ENCODE measurements at places on chromosomes 11 and 22.

- peak; percentile 95 for DNase-seq
Observed at GRCh38 chr11:63916837-63917691, at the start of gene RCOR2. Gene RCOR2 (minus strand): TSS chr11:63917164. CDS start chr11:63916456, 708 bp downstream.

DNA sequence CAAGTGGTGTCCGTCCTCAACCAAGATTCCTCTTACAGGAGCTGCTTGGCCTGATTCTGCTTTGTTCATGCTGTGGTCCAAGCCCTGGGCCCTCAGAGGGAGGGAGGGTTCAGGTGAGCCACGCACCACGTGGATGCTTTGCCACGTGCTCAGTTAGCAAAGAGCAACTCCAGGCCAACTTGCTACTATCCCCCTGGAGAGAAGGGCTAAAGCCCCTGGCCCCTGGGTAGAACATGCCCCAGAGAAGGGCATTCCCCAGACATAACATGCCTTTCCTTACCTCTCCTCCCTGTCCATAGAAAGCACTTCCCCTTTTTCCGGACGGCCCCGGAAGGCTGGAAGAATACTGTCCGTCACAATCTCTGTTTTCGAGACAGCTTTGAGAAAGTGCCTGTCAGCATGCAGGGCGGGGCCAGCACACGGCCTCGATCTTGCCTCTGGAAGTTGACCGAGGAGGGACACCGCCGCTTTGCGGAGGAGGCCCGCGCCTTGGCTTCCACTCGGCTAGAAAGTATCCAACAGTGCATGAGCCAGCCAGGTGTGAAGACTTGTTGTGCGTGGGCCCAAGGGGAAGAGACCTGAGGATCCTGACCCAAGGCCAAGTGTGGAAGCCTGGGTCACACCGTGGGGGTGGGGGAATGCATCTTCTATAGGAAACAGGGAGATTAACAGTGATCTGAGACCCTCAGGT, 8.8 kb downstream of the FOXR1 start:
- DNase-seq = no peak

DNA sequence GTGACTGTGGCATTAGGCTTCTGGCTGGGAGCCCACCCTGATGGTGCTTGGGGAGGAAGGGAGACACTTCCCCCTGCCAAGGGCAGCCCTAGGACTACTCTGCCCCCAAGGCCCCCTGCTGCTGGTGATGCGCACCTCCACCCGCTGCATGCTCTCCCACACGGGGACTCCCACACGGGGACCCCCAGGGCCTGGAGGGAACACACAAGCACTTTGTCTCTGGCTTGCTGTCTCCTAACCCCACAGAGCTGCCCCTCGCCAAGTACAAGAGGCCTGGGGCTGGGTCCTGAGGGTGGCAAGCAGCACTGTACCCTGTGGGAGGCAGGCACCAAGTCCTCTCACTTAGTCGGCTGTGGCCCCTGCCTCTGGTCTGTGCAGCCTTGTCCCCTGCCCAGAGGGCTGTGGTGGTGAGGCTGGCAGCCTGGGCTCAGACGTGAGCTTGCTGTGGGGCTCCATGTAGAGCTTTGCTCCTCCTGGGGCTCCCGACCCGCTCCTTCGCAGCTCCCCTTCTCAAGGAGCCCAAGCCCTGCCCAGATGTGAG, 7.9 kb downstream of the LRRC75B start:
- no peak for DNase-seq

GRCh38 chr11:91199866-91200265, 977.0 kb upstream of the CHORDC1 start:
- no peak for DNase-seq

DNA sequence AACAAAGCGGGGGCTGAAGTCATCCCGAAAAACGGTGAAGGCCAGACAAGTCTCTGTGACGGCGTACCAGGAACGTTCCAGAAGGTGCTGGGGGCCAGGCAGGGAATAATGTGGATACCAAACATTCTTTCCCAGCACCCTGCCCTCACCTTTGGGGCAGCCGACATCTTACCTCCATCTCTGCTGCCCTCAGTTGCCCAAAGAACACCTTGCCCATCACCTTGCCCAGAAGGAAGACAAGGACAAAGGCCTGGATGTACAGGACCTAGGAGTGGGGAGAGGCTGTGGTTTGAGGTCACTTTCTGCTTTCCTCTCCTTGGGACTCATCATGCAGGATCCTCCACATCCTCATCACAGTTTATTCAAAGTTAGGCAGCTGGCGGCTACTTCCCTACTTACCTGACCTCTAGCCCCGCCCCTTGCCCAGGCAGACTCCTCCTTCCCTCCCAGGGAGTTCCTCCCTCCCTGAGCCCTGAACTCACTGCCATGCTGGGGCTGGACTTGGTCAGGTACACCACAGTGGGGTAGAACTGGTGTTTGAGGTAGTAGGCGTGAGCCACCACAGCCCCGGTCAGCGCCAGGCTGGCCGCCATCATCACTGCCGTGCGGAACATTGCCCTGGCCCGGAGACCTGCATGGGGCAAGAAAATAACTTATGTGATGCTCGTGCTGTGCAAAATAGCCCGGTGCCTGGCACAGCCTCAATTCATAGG, 1.2 kb downstream of the SYVN1 start:
- peak; percentile 89 for DNase-seq

DNA sequence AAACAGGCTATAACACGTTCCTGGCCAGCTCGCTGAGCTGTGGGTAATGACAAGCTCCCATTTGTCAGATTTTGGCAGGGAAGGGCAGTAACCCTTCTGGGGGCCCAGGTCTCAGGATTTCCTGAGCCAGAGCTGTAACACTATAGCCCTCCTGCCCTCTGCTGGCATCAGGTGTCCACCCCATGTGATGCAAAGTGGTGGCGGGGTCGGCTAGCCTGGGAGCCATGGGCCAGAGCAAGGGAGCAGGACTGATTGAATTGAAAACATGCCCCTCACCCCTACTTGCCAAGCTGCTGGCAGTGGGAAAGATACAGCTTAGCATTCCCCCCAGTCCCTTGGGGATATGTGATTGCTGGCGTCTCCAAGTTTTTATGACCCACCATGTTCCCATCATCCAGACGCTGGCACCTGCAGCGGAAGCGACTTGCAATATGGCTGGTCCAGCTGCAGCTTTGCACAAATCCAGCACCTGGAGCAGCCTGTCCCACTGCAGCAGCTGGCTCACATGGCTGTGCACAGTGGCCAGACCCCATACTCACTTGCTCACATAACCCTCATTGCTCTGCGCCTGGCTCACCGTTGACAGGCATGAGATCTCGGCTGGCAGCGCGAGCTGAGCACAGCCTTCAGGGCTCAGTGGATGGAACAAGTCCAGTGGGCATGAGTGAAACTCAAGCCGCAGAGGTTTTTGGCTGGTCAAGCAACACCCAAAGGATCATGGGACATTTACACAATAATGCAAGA, 1147.8 kb downstream of the JRKL start:
- DNase-seq = no peak

GRCh38 chr11:6812390-6813005, 13.0 kb upstream of the OR6A2 start:
- DNase-seq = peak; percentile 46

All from stomach (tissue), 19 donors.